Left lung (tissue), 14 donors: ENCODE measurements at places on chromosomes 2 and 18. TPM values are rescaled to one million over a fixed set of nuclear protein-coding genes. Genes with fewer than 3 reads are reported as not detected.

NGEF gene
- 3.6 TPM for polyA plus RNA-seq

TTL gene
- polyA plus RNA-seq = 50.4 TPM

TMEM247 gene
- polyA plus RNA-seq = not detected

CYP20A1 gene
- 21.2 TPM for polyA plus RNA-seq

SPEG gene
- 28.7 TPM for polyA plus RNA-seq

COLEC12 gene
- 110 TPM for polyA plus RNA-seq

PAX3 gene
- polyA plus RNA-seq = not detected

MBD5 gene
- 58.0 TPM for polyA plus RNA-seq

HADHA gene
- polyA plus RNA-seq = 241 TPM

CASP10 gene
- 19.1 TPM for polyA plus RNA-seq

RTKN gene
- polyA plus RNA-seq = 59.5 TPM

CYP27A1 gene
- 31.5 TPM for polyA plus RNA-seq

GPR39 gene
- 3.9 TPM for polyA plus RNA-seq

PLGLB1 gene
- 9.9 TPM for polyA plus RNA-seq

UGT1A3 gene
- not detected for polyA plus RNA-seq

CLEC4F gene
- 0.06 TPM for polyA plus RNA-seq

ABCB11 gene
- 0.02 TPM for polyA plus RNA-seq

TDRD15 gene
- polyA plus RNA-seq = not detected

TCF23 gene
- 0.06 TPM for polyA plus RNA-seq

C2orf72 gene
- 0.45 TPM for polyA plus RNA-seq

MRO gene
- polyA plus RNA-seq = 0.26 TPM

ZRANB3 gene
- 10.0 TPM for polyA plus RNA-seq

SNTG2 gene
- 0.31 TPM for polyA plus RNA-seq

CTLA4 gene
- 0.31 TPM for polyA plus RNA-seq

PLCD4 gene
- 10.0 TPM for polyA plus RNA-seq

INHBB gene
- polyA plus RNA-seq = 0.21 TPM

COL4A3 gene
- polyA plus RNA-seq = 7.7 TPM

CDH2 gene
- 5.6 TPM for polyA plus RNA-seq

TTN gene
- polyA plus RNA-seq = 2.5 TPM

TRPM8 gene
- polyA plus RNA-seq = 0.38 TPM

TNFAIP6 gene
- polyA plus RNA-seq = 3.2 TPM

CCDC85A gene
- polyA plus RNA-seq = 2.0 TPM

ZC3H6 gene
- polyA plus RNA-seq = 9.6 TPM

SFTPB gene
- 445 TPM for polyA plus RNA-seq

VPS54 gene
- 46.0 TPM for polyA plus RNA-seq

DSC3 gene
- 0.23 TPM for polyA plus RNA-seq

KDSR gene
- polyA plus RNA-seq = 44.1 TPM

WDR43 gene
- 43.0 TPM for polyA plus RNA-seq
